ENCODE measurements at places on chromosomes 12 and 14.

DNA sequence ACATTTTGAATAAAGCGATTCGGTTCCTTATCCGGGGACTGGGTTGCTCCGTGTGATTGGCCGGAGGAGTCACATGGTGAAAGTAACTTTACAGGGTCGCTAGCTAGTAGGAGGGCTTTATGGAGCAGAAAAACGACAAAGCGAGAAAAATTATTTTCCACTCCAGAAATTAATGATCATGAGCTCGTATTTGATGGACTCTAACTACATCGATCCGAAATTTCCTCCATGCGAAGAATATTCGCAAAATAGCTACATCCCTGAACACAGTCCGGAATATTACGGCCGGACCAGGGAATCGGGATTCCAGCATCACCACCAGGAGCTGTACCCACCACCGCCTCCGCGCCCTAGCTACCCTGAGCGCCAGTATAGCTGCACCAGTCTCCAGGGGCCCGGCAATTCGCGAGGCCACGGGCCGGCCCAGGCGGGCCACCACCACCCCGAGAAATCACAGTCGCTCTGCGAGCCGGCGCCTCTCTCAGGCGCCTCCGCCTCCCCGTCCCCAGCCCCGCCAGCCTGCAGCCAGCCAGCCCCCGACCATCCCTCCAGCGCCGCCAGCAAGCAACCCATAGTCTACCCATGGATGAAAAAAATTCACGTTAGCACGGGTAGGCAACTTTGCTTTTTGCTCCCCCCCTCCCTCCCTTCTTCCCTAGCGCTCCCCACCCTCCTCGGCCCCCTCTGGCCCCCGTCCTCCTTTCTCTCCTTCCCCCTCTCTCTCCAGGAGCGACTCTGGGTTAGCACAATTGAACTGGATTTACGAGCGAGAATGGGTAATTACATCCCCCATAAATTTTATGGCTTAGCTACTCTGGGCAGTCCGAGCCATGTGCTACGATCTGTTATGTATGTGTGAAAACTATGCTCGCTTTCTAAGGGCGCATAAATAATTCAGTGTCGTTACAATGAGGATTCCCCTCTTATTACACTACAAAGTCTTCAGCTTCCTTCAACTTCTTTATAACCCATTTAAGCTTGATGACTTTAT lies at the start of gene HOXC4:
Gene HOXC4, plus strand, starts transcription at position 85 of the 991 bp plus-strand sequence. Its CDS starts 88 bp downstream, at position 173.
- DNase-seq: peak; percentile 46

DNA sequence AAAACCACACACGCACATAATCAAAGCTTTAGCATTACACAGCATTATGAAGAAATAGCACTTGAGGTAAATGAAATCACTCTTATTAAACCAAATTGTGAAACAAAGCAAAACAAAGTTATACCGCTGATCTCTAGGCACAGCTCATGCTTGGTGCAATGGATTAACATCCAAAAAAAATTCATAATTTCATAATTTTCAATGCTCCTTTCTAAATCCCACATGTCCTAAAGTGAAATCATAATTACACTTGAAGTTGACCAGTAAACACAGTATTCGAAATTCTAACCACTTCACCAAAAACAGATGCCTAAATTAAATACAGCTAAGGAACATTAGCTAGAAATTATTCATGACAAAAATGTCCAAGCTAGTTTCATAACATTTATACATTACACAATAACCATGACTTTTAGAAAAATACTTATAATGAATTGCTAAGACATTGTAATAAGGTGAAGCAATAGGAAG lies 1.5 kb downstream of the MLH3 start:
- DNase-seq: no peak

DNA sequence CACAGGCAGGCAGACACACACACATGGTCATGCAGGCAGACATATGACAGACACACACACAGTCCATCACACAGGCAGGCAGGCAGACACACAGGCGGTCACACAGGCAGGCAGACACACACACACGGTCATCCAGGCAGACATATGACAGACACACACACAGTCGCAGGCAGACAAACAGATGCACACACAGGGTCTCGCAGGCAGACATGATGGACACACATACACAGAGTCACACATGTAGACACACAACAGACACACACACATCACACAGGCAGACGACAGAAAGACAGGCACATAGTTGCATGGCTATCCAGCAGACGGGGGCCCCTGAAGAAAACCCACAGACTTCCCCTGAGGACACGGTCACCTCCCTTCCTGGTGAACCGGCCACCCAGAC lies 135.4 kb downstream of the NCOR2 start:
- DNase-seq: no peak

DNA sequence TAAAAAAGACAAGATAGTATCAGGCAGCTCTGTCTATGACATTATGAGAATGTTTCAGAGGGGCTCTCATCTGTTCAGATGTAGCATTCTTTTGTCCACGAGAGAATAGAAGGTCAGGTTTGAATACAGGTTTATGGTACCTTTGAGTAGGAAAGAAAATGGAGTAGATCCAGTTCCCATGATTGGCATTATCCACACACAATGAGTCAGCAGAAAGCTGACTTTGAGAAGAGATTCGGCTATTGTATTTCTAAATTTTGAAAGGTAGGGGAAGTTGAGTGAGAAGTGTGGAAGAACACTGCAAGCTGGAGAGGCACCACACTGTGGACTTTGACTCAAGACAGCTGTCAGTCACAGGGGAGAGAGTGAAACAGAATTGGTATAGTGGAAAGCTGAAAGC lies 135.4 kb downstream of the SYT10 start:
- DNase-seq: no peak

GRCh38 chr12:750366-751191 lies 1.8 kb upstream of the WNK1 start:
- DNase-seq: no peak

- DNase-seq: peak; percentile 70
These were observed 58.3 kb upstream of the EEA1 start for GRCh38 chr12:92987362-92987761.

- DNase-seq: no peak
These were observed 30.6 kb downstream of the TMEM132D start for GRCh38 chr12:129873111-129873832.

GRCh38 chr14:54975856-54976255 lies 51.0 kb downstream of the WDHD1 start:
- DNase-seq: no peak

DNA sequence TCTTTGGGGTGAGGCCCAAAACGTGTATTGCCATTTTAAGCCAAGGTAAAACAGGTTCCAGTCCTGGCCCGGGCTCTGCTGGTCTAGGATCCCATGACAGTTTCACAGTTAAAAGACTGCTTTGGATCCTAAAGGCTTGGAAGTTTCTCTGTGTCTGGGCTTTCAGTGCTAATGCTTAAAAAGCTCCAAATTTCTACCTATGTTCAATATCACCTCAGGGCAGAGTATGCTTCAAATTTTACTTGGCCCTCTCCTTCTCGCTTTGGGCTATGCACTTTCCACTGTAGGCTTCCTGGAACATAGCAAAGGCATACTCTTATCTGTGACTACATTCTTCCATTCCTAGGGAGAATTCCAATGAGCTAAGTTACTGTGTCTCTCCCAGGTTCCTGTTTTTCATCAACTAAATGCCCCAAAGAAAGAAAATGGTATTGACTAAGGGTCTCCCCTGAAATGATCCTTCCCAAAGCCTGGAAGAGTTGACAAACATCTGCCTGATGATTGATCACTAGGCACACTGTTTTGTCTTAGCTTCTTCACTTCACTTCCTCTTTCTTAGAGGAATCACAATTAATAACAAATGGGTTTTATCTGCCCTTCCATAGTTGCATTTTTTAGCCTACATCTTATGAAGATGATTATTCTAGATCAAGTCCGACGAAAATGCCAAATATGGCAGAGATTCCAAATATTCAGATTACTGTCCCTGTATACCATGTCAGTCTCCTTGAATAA lies 79.4 kb downstream of the TMTC2 start:
- DNase-seq: no peak

GRCh38 chr12:128753438-128753837 lies 70.3 kb downstream of the SLC15A4 start:
- DNase-seq: no peak

DNA sequence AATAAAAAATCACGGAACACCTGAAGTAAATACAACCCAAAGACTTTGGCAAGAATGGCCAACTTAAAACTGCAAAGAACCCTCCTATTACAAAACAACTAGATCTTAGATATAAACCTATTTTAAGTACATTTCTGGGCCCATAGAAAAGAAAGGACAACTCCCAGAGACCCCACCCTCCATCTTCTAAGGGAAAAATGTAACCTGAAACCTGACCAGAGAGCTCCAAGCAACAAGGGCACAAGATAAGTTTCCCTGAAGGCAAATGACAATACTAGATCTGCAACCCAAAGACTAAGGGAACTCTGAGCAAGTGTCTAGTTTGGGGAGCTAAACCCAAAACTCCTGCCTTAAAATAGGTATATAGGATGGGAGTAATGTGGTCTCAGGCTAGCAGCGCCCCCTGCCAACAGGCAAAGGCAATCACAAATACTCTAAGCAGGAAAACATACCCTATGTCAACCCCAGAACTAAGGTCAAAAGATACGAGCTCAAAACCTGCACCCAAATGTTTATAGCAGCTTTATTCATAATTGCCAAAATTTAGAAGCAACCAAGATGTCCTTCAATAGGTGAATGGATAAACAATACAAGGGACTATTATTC lies 218.9 kb downstream of the ITPR2 start:
- no peak for DNase-seq

DNA sequence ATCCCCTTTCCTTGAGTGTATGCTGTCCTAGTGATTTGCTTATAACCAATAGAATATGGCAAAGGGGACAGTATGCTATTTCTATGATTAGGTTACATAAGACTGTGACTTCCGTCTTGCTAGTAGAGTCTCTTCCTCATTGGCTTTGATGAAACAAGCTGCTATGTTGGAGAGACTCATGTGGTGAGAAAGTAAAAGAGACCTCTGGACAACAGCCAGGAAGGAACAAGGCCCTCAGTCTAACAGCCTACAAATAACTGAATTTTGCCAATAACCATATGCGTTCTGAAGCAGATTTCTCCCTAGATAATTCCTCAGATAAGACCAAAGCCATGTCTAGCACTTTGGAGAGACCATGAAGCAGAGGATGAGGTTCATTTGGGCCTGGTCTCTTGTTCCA lies 134.5 kb upstream of the NAV3 start:
- no peak for DNase-seq

- DNase-seq: no peak
These were observed 10.9 kb upstream of the TAC3 start for GRCh38 chr12:57027011-57027804.

GRCh38 chr14:90193925-90194324 lies 62.4 kb upstream of the PSMC1 start:
- DNase-seq: peak; percentile 12

DNA sequence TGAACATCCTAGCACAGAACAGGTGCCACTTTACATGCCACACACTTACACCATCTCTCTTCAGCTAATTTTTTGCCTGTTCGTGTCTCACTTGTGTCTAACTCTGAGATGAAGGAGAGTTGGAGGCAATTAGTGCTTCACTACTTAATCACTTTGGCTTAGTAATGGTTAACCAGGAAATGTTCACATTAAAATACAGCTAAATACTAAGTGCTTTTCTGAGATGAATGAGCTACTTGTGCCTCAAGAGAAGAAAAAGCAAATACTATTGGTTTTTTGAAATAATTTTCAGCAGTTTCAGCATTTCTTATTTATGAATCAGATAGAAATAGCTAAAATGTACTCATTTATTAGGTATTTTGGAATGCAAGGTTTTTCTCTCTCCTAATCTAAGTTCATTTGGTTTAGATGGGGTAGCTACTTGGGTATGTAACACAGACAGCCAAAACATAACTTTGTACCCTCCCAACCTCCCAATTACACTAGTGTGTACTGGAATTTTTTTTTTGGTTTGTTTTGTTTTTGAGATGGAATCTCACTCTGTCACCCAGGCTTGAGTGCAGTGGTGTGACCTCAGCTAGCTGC lies 1474.1 kb upstream of the SEL1L start:
- DNase-seq: no peak

DNA sequence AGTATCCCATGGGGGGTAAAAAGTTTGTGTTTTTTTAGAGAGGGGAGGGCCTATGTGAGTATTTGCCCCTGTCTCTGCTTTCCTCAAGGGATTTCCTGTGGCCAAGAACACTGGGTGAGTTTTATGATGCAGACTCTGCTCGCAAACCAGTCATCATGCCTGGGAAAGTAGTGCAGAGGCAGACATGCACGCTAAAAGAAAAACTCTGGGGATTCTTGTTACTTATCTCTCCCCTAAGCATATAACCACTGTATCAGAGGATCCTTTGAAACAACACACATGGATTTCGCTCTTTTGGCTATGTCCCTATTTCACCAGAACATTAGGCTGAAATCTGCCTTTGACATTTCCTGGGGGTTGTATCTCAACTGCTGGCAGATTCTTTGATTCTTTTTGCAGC lies 1845.8 kb upstream of the SEL1L start:
- no peak for DNase-seq

DNA sequence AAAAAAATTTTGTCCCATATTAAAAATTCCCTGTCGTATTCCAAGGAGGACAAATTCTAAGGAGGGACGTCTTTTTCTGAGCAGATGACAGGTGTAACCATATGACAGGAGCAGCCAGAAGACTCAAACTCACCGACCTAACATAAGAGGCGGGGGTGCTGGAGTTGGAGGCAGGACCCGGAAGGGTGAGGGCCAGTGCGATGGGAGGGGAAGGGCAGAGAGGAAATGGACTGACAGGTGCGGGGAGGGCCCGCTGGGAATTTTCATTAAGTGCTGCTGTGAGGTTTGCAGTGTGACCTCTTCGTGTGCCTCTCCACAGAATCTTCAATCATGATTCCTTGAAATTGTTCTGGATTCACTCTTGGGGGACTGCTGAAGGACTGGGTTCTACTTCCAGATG lies 189.4 kb downstream of the NTF3 start:
- no peak for DNase-seq

DNA sequence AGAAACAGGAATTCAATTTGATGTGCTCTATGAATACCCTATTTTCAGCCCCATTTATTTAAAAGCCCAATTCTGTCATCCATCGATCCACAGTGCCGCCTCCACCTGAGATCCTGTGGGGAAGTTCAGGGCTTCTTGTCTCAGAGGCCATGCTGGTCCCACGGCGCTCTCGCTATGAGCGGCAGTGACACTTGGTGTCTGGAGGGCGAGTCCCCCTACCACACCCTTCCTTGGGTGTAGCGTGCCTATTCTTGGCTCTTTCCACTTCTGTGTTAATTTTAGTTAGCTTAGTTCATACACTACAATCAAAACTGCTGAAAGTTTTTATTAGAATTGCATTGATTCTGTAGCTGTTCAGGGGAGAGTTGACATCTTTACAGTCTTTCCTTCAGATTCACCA lies 73.8 kb downstream of the DDX51 start:
- no peak for DNase-seq

DNA sequence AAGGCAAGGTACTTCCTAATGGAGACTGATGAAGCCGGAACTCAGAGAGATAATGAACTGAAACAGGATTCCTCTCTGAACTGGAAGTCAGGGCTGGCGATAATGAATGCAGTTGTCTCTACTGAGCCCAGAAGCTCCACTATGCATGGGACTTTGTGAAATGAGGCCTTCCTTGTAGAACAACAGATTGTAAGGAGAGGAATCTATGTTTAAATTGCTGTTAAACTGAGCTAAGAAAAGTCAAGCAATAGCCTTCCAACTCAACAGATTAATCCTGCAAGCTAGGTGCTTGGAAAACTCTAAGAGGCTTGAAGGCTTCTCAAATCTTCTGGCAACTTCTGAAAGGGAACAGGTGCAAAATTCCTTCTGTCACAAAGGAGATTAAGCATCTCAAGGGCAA lies 119.5 kb upstream of the ARHGAP5 start:
- no peak for DNase-seq

Data from CD4-positive, alpha-beta T cell treated with Interleukin-21 for 1 hour (primary cell).